ENCODE measurements at places on chromosomes 3 and 15. TPM values are rescaled to one million over a fixed set of nuclear protein-coding genes. Genes with fewer than 3 reads are reported as not detected.

Gene EIF4E3
- total RNA-seq: 0.20 TPM

Gene ACP3
- total RNA-seq: not detected

Gene TERC
- 62.1 TPM for total RNA-seq

Gene ALDH1A3
- 148 TPM for total RNA-seq

Gene CCPG1
- 6.2 TPM for total RNA-seq

Gene P2RY13
- not detected for total RNA-seq

Gene GRAMD1C
- 1.6 TPM for total RNA-seq

Gene DGKG
- 0.08 TPM for total RNA-seq

Gene CD200
- not detected for total RNA-seq

Gene TRH
- not detected for total RNA-seq

Gene FBLN2
- not detected for total RNA-seq

Gene FGF7
- 31.2 TPM for total RNA-seq

Gene LIPH
- not detected for total RNA-seq

Gene SST
- total RNA-seq: not detected

Gene ROPN1
- total RNA-seq: not detected

Gene GOLGA8S
- not detected for total RNA-seq

Gene ZNF502
- 1.0 TPM for total RNA-seq

Gene ADIPOQ
- not detected for total RNA-seq
